ENCODE measurements at places on chromosomes 11 and 22.

DNA sequence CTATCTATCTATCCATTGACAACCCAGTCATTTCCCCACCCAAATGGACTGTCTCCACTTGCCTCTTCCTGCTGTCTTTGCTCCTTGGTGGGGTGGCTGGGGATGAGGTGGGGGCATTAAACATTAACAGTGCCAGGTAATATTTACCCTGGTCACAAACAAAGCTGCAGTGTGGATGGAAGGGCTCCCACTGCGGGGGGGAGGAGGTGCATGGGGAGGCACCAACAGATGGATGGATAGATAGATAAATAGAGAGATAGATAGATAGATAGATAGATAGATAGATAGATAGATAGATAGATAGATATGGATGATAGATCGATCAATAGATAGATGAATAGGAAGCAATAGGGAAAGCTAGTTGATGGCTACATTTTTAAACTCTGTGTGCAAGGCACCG, 2.3 kb upstream of the FXYD2 start:
- no peak for DNase-seq

GRCh38 chr22:44311104-44311854, 1.5 kb downstream of the SHISAL1 start:
- no peak for DNase-seq

GRCh38 chr11:109197656-109198055, 224.3 kb upstream of the C11orf87 start:
- no peak for DNase-seq

DNA sequence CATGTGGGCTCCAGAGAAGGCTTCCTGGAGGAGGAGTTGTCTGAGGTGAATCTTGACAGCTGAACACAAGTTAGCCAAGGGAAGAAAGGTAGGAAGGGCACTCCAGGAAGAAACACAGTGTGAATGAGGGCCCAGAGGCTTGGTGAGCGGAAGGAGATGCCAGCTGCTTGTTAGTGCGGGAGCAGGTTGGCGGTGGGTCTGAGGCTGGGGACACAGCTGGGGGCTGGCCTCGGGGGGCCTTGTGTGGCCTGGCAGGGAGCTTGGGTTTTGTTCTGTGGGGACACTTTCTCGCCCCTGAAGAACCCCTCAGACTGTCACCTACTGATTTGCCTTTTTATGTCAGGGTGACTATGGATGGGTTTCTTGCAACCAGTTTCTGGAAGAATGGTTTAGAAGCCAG, 160.0 kb downstream of the ST3GAL4 start:
- no peak for DNase-seq
